ENCODE measurements at places on chromosomes 11 and 22.

GRCh38 chr11:44992774-44993173 is 42.1 kb upstream of the TP53I11 start:
- no peak for DNase-seq

DNA sequence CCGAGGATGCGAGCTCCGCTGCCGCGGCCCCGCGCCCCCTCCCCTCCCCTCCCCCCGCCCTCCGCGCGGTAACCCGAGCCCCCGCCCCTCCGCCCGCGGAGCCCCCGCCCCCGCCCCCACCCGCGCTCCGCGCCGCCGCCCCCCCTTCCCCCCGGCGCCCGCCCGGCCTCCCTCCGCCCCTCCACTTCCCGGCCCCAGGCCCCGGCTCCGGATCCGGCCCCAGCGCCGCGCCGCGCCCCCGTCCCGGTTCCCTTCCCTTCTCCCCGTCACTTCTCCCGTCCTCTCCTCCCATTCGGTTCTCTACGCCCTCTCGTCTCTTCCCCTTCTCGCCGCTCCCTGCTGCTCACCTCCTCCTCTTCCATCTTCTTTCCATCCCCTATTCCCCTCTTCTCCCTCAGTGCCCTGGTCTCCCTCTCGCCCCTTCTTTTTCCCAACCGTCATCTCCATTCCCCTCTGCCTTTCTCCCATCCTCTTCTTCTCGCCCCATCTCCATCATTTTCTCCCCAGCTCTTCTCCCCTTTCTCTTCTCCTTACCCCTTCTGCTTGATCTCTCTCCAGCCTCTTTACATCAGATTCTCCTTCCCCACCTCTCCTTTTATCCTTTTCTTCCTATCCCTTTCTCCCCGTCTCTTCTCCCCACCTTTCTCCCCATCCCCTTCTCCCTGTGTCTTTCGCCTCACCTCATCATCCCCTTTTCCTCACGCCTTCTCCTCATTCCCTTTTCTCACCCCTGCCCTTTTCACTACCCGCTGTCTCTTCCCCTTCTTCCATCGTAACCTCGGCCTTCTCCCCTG is at the start of gene DCHS1:
Gene DCHS1 (minus strand): TSS at position 20 of the 794 bp plus-strand sequence. CDS start 14,196 bp downstream, outside the sequence.
- DNase-seq = no peak

DNA sequence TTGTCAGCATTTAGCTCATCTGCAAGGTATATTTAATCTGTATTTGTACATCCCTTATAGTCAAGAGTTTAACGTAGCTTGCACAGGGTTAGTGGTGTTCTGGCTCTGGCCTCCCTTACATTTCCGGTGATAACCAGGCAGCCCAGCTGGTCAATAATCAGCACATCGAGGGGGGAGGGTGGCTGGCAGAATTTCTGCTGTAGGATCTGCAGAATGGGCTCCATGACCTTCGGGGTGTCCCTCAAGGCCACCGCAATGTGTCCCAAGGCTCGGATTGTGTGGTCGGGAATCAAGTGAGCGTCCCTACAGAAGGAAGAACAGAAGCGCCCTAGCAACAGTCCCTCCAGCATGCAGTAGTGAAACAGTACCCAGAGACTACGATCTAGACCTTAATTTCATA is 25.1 kb downstream of the SERPIND1 start:
- no peak for DNase-seq

- DNase-seq = peak; percentile 73
Observed at GRCh38 chr22:25488244-25489020, 76.0 kb upstream of the GRK3 start.

DNA sequence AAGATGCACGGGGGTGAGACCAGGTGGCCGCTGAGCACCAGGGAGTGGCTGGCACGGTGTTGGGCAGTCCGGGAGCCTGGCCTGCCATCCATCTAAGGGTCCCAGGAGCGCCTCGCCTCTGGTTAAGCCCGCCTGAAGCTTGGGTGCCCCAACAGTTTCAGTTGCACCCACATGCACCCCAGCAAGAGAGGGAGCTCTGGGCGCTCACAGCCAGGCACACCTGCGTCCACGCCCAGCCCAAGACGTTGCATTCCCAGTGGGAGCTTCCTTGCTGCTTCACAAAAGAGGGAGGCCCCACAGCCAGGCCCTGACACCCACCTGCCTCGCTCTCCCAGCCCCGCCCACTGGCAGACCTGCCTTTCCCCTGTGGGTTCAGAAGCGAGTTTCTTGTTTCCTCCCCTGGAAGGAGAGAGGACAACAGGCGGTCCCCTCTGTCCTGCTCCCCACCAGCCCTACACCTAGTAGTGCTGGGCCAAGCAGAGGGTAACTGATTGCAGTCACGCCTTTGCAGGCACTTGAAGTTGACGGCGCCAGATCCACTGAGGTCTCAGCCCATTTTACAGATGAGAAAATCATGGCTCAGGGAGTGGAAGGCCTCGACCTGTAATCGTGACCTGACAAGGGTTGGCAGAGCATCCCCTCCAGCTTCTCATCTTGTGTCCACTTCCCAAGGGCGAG is 35.4 kb downstream of the OSBPL5 start:
- no peak for DNase-seq

DNA sequence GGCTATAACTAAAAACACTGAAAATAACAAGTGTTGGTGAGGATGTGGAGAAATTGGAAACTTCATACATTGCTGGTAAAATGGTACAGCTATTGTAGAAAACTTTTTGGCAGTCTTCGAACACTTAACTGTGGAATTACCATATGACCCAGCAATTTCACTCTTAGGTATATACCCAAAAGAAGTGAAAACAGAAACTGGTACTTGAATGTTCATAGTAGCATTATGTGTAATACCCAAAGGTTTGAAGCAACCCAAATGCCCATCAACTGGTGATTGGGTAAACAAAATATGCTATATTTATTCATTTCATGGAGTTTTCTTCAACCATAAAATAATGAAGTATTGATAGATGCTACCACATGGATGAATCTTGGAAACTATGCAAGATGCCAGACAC is 40.8 kb upstream of the FTH1 start:
- no peak for DNase-seq

DNA sequence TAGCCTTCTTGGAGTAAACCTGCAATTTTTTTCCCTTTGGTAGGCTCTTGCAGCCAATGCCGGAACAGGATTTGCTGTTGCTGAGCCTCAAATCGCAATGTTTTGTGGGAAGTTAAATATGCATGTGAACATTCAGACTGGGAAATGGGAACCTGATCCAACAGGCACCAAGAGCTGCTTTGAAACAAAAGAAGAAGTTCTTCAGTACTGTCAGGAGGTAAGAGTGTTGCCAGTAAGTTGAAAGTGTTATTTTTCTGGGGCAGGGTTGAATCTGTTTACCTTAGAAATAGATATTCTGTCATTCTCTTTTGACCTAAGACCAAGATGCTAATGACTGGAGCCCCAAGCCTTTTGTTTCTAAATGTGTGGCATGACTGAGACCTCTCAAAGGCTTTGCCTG is 39.7 kb downstream of the APLP2 start:
- no peak for DNase-seq

DNA sequence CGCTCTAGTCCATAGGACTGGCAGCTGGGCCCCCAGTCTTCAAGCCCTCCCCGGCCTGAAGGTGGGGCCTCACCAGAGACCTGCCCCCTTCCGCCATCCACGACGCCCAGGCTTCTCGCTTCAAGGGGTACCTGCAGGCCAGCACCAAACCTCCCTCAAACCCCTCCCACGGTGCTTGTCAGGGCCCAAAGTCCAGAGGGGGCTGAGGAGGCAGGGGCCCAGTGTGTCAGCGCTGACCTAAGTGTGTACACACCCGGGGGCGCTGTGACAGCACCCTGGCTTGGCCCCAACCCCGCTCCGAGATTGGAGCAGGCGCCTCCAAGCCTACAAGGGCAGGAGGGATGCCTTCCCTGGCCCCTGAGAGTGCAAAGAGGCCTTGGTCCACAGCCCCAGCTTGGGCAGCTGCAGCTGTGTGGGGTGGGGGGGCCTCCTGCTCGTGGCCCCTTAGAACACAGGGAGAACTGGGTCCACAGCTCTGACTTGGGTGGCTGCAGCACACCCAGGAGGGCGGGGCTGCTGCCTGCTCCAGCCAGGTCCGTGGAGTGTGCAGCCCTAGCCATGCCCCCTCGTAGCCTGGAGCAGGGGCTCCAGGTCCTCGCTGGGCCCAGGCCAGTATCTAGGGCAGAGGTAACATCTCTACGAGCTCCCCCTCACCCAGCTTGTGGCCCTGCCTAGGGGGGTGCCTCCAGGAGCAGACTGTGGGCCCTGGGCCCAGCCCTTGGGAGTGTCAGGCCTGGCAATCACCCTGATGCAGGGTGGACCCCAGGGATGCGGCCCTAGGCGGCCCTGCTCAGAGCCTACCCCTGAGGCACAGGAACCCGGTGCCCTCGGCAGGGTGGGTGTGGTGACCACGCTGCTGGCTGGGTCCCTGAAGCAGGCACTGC is 4.9 kb downstream of the SBF2 start:
- no peak for DNase-seq

- no peak for DNase-seq
Observed at GRCh38 chr22:48352086-48352911, 1475.4 kb downstream of the BRD1 start.

GRCh38 chr11:73355109-73355508 is 21.1 kb upstream of the RELT start:
- no peak for DNase-seq
